ENCODE measurements at places on chromosomes 4 and X.

DNA sequence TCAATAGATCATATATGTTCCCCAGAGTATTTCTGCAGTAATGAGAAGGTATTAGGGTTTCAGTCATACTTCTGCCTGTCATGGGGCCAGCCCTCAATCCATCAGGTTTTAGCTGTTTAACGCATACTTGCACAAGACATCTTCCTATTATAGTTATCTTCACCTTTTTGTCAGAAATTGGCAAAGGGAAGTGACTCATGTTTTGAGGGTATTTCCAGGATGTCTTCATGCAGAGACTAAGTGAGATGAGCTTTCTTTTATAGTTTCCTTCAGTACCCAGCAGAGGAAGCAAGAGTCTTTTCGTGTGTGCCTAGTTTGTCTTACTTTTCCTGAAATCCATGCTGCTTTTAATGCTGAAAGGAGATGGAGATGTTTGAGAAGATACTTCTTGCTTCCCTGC is 9.5 kb downstream of the CSTF2 start:
- no peak for DNase-seq

GRCh38 chr4:159871141-159871540 is 768.3 kb downstream of the RAPGEF2 start:
- DNase-seq, result no peak

DNA sequence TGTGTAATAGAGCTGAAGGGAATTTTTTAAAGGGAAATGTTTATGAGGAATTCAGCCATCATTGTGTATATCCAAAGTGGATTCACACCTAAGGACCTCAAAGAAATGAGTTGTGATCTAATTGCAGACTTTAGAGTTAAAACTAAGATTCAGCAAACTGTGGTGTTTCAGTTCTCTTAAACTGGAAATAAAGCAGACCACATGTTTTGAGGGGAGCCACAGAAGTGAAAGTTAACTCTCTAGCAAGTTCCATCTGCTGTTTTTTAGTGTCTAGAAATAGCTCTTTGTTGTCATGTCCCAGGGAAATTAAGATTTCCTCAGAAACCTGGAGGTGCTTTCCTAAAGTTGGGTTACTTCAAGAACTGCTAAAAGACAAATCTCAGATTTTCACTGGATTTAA is 97.3 kb upstream of the DDX3X start:
- no peak for DNase-seq

DNA sequence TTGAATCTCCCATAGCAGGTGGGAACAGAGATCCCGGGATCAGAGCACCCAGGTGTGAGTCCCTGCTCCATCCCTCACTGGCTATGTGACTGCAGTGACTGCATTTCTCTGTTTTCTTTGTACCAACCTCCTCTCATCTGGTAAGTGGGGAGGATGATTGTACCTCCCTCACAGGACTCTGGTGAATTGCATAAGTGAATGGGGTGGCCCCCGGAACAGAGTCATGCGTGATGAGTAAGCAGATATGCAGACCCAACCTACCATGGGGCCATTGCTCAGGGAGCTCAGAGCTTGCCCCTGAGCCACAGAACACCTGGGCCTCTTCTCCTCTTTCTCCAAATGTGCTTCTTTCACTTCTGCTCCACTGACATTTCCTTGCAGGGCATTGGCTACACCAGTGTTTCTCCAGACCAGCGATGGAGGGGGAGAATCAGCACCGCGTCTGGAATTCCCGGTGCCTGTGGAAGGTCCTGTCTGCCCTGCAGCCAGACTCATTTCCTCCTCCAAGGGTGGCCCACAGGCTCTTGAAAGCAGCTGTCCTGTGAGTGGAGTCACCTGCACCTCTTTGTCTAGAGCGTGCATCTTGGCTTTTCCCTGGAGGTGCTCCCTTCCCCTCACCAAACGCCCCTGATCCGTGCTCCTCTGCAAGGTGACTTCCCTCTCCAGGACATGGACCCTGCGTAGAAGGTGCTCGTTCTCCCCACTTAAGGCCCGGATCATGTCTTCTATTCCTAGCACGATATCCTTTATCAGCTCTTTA is 30.0 kb downstream of the C4orf50 start:
- DNase-seq, result no peak

GRCh38 chr4:140304346-140304745 is 69.1 kb upstream of the SCOC start:
- DNase-seq, result no peak

- DNase-seq, result no peak
Observed at GRCh38 chr4:170102426-170102825, 12.7 kb upstream of the AADAT start.

DNA sequence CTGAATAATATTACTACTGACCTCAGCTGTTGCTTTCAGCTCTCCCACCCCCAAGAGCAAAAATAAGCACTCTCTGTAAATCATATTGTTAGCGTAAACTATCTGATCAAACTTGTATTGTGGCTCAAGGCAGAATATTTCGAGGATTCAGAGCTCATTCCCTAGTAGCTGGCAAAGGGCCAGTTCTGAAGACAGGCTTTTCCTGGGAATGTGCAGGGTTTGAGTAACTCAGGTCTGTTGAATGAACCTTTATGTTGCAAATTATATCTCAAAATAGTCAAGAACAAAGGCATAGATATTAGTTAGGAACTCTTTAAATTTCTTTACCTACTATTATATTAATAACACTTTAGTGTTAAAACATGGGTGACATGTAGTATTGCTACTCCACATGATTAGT is 454.9 kb downstream of the CCSER1 start:
- DNase-seq, result no peak

DNA sequence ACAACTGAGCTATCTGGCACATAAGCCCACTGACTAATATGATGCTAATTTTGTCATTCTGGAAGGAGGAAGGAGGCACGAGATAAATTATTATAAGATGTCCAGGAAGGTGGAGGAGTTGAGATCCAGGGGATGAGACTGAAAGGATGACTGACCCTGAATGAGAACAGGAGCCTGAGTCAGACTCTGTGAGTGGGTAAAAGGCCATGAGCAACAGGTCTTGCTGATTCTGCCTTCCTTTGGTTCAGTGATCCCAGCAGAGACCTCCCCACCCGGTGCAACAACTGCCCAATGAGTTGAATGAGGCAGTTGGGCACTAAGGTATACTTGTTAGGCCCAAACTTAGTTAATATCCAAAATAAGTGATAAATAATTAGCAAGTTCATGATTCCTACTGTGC is 238.1 kb upstream of the GPC4 start:
- no peak for DNase-seq

- DNase-seq, result no peak
Observed at GRCh38 chrX:118396113-118396512, 50.2 kb downstream of the WDR44 start.

GRCh38 chr4:21806991-21807390 is 141.6 kb downstream of the KCNIP4 start:
- DNase-seq, result no peak

GRCh38 chr4:106893903-106894302 is 142.2 kb downstream of the DKK2 start:
- DNase-seq, result no peak

- no peak for DNase-seq
Observed at GRCh38 chr4:151953312-151953711, 192.5 kb upstream of the GATB start.

GRCh38 chr4:88522702-88523324 is 763 bp downstream of the PYURF start:
- no peak for DNase-seq

GRCh38 chr4:48369248-48369647 is 27.9 kb downstream of the SLAIN2 start:
- no peak for DNase-seq

DNA sequence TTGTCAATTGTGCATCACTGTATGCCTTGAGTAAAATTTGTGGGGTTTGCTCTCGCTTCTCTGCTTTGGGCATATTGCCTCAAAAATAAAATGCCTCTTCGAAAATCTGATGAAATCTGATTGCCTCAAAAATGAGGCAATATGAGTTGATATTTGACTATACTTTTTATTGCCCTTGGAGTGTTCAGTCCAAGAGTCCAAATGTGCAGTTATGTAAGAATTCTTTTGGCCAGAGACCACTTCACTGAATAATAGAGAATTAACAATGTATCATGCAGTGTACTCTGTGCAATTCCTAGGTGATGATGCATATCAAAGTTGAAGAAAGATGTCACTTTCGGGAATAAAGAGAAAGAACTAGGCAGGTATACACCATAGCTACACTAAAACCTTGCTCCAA is 8.6 kb downstream of the MAOA start:
- no peak for DNase-seq

GRCh38 chrX:153971124-153971449 is 531 bp downstream of the HCFC1 start:
- DNase-seq, result peak; percentile 70

GRCh38 chrX:13825178-13825762 is 8.4 kb upstream of the GPM6B start:
- no peak for DNase-seq

GRCh38 chrX:34365471-34365870 is 233.4 kb upstream of the FAM47A start:
- DNase-seq, result peak; percentile 2

DNA sequence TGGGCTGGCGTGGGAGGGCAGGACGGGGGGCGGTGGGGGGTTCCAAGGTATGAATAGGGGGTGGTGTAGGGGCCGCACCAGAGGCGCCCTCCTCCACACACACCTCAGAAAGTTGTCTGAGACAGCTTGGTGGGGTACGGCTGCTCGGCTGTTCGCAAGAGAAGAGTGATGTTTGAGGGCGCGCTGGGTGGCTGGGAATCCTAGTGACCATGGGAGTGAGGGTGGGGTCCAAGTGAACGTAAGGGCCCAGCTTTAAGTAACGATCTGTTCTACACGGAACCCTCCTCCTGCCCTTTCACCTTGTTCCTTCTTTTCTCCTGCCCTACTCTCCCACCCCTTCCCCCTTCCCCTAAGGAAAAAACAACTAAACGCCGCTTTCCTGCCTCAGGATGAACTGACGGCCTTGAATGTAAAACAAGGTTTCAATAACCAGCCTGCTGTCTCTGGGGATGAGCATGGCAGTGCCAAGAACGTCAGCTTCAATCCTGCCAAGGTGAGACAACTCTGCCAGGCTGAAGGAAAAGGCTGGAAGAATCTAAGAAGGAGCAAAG is 664 bp downstream of the MED12 start:
- no peak for DNase-seq

DNA sequence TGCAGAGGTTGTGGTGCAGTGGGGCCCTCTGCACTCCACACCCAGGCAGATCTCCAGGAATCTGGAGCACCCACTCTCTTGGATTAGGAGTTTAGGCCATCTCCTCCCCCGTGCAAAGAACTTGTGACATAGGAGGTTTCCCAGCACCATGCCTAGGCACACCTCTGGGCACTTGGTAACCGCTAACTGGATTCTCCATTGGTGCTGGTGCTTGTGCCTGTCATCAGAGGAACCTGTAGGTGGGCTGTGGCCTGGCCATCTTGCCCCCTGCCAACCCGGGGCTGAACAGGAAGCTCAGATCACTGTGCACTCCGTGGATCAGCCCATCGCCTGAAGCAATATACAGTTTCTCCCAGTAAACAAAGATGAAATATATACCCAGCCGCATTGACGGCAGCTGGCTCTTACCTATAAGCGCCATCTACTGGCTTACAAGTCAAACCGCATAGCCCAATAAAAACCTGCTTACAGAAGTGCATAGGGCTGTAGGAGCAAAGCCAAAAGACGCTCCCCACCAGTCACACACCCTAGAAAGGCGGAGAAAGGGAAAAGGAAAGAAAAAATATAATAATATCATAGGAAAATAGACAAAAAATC is 19.1 kb upstream of the TEX13B start:
- DNase-seq, result peak; percentile 68

DNA sequence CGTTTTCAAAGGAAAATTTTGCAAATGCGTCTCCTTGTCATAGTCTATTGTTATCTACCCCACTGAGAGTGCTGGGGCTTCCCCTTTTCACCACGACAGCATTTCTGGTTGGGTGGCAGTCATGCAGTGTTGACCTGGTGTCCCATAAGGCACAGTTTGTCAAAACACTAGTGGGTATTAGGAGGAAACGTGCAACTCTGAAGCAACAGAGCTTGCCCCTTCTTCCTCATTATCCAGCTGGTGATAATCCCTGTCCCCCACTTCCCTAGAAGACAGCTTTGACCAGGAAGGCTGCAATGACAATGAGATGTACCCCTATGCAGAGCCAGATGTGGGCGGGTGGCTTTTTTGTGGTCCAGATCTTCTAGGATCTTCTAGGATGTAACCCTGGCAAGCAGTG is 1.8 kb downstream of the TBC1D1 start:
- no peak for DNase-seq

DNA sequence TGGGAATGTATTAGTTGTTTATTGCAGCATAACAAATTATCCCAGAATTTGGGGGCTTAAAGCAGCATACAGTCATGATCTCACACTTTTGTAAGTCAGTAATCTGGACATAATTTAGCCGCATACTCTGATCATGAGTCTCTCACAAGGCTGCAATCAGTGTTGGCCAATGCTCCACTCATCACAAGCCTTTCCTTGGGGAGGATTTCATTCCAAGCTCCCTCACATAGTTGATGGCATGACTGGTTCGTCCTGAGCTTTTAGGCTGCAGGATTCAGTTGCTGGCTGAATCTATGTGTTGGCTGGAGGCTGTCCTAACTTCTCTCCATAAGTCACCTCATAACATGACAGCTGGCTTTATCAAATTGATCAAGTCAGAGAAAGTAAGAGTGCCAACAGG is 1568.6 kb upstream of the PCDH7 start:
- no peak for DNase-seq

DNA sequence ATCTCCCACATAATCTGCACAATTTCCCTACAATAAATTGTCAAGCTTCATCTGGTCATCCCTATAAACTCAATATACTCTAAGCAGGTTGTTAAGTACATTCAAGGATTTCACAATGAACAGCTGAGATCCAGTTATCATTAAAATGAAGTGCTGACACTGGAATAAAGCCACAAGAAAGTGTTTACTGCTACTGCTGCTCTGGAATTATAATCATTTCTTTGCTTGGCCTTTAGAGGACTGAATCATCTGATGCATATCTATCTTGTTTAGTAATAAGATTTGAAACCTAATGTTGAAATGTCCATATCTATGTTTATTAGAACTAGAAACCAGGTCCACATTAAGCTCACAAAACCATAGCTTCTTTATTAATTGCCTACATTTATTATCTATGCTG is 338.6 kb upstream of the ZFP42 start:
- no peak for DNase-seq

DNA sequence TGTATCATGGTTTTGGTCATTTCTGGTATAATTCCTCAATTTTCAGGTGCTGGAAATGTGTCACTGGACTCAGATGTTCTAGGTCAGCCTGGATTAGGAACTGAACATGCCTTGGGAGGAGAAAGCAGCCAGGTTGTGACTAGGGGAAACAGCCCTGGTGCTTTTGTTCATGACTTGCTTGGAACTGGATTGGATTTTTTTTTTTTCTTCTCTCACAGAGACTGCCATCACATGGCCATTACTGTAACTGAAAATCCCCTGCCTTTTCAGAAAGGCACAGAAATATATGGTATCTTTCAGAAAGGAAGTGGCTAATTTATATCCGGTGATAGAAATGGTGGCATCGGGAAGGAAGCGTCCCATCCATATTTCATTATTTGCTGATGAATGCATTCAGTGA is 34.6 kb downstream of the SEPTIN11 start:
- DNase-seq, result no peak

Data from NCI-H1694 treated with DMSO at 0.1 percent for 48 hours (cell line).